ENCODE measurements at places on chromosomes 7 and 10.
A peak's percentile ranks its signal among the peaks of the same experiment; 100 is the strongest.

DNA sequence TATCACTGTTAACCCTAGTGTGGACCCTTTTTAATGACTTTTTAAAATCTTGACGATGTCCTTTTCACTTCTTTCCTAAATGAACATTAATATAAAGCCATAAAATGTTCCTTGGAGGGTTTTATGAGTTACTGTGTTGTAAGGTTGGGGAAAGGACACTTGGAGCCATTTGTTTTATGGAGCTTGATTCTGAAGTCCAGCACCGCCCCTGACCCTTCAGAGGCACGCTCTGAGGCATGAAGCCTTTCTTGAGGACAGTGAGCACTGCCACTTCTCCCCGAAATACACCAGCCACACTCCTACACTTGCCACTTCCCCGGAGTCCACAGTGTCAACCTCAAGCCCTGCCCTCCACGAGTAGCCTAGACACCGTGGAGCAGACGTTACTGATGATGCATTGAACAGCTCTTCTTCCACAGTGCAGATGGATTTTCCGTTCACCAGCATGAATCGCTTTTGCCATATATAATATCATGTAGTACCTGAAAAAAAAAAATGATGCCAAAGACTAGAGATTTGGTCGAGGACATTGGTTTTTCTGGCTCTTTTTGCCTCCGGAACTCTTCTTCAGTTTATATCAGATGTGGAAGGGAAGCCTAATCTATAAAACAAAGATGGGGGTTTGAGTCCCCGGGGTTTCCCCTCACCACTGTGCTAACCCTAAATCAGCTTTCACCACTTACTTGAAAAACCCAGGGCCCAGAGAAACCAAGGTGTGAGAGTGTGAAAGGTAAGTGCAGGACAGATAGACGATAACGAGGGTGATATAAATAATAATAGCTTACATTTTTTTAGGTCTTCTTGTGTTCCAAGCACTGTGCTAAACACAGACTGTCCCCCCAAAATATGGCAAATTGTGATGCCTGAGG lies 652.6 kb upstream of the GALNT17 start:
- DNase-seq, result no peak

- no peak for DNase-seq
Measured at GRCh38 chr7:149109969-149110368, 16.2 kb downstream of the ZNF425 start.

DNA sequence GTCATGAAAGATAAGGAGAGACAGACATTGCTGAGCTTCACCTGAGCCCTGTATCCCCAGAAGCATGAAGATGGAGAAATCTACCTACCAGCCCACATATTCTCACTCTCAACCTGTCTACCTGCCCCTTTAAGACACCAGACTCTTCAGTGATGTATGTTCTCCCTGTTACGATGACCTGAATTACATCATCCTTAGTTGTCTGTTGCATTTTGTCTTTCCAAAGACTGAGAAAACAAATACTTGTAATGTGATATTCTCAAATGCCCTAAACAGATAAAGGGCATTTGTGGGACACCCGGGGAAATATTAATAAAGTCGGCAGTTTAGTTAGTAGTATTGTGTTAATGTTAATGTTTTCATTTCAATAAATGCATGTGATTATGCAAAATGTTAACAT lies 305.8 kb upstream of the IGFBP3 start:
- no peak for DNase-seq

GRCh38 chr10:118873091-118873737 lies 118.4 kb upstream of the CACUL1 start:
- DNase-seq, result no peak

GRCh38 chr10:31709028-31709427 lies 219.6 kb downstream of the ARHGAP12 start:
- DNase-seq, result no peak

DNA sequence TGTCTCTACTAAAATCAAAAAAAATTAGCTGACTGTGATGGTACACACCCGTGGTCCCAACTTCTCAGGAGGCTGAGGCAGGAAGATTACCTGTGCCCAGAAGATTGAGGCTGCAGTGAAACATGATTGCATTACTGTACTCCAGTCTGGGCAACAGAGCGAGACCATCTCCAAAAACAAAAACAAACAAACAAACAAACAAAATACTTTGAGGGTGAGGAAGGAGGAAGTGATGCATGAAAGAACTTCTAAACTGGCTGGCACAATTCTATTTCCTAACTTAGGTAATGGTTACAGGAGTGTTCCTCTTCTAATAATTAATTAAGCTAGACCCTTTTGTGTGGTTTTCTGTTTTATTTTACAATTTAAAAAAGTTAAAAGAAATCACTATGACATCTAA lies 15.5 kb downstream of the WAPL start:
- DNase-seq, result no peak

DNA sequence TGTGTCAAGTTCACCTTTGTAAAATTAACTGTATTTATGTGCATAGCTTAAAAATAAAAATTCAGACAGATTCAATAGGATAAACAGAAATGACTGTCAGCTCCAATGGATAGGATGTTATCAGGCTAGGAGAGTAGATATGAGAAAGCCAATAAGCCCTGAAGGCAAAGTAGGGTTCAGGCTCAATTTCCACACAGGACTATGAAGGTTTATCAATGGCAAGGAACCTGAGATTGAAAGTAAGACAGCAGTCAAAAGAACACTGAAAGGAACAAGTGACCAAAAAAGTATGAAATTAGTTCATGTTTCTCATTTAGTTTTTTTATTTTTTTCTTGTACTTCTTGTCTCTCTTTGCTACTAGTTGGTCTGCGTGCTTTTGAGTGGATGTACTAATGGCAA lies 121.4 kb downstream of the ELMO1 start:
- DNase-seq, result no peak

- no peak for DNase-seq
Measured at GRCh38 chr10:130029209-130029608, 65.1 kb upstream of the EBF3 start.

DNA sequence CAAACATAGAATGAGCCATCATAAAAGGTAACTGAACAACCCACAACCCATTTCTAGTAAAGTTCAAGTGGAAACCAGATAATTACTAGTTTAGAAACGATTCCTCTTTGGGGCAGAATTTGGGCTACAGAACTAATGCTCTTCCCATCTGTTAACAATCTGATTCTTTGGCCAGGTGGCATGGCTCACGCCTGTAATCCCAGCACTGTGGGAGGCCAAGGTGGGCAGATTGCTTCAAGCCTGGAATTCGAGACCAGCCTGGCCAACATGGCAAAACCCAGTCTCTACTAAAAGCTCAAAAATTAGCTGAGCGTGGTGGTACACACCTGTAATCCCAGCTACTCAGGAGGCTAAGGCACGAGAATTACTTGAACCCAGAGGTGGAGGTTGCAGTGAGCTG lies 18.5 kb downstream of the CYP51A1 start:
- DNase-seq, result no peak

DNA sequence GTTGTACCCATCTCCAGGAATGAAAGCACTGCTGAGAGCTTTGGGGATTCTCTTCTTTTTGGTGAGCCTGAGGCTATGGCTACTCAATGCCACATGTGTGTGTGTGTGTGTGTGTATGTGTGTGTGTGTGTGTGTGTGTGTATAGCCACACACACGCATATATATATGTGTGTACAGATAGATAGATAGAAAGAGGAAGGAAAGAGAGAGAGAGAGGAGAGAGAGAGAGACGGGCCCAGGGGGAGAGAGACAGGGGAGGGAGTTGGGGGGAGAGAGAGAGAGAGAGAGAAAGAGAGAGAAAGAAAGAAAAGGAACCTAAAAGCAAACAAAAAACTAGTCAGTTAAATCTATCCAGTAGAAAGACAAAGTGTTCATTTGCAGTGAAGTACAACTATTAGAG lies 8.3 kb downstream of the SLC13A4 start:
- DNase-seq, result no peak

DNA sequence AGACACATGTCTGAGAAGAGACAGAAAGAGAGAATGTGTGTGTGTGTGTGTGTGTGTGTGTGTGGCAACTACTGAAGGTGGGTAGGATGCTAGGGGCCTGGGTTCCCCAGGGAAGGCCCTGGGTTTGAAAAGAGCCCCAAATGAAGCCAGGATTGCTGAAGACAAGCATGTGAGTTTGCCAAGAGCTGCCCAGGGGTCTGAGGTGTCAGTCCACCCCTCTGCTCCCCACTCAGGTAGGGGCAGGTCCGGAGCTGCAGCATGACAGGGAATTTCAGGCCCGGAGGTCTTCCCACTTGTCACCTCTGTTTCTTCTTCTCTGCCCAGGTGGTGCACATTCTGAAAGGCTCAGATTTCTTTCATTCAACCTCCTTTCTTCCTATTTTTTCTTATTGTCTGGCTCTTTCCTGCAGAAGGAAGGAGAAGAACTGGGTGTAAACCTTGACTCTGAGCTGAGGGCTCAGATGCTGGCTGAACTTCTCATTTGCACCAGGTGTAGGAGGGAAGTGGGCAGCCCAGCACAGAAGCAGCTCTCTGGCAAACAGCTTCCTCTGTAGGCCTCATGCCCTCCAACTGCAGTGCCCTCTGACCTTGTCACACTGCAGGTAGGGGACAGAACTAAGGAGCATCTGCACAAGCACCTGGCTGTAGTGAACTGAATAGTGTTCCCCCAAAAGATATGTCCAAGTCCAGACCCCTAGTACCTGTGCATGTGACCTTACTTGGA lies 79.6 kb upstream of the LRRC4 start:
- DNase-seq, result peak; percentile 20

DNA sequence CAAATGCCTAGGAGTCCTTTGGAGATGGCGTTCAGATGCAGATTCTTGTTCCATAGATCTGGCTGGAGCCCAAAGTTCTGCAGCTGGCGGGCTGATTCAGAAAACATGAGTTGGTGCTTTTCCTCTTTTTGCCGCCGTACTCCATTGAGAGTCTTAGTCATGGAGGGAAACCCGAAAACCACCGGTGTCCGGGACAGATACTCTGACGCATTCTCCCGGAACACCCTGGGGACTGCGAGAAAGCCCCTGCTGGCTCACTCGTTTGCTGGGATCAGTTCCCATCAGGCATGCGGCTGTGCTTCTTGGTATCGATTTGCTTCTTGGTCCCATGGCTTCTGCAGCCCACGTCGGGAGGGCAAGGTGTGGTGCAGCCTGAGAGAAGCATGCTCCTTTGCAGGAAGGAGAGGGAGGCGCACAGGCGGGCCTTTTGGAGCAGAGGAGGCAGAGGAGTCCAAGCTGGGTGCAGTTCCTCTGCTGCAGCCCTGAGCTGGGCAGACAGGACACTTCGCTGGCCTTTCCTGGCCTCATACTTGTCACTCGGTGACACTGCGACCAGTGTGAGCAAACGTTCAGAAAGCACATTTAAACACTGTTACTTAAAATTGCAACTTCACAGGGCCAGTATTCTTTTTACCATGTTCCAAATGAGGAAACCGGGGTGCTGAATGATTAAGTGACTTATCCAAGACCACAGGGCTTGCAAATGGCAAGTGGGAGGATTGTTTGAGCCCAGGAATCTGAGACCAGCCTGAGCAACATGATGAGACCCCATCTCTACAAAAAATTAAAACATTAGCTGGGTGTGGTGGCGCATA lies 30.6 kb upstream of the PFKFB3 start:
- DNase-seq, result peak; percentile 51

DNA sequence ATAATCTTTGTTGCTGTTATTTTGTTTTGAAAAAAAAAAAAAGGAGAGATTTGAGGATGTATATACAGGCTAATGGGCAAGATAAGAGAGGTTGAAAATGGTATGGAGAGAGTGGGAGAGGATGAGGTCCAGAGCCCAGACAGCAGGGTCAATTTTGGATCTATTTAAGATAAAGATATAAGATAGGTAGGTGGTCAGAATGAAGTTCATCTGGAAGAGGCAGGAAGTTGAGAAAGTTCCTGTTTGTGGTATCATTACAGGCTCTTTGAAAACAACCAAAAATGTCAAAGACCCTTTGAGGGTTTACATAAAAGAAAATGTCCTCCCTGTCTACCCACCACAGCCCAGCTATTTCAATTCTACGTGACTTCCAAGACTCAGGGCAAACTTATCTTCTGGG lies 7.5 kb downstream of the CEP41 start:
- no peak for DNase-seq

- no peak for DNase-seq
Measured at GRCh38 chr10:44769450-44769849, 141.7 kb upstream of the TMEM72 start.

- DNase-seq, result no peak
Measured at GRCh38 chr10:49154641-49155040, 20.8 kb upstream of the FAM170B start.

DNA sequence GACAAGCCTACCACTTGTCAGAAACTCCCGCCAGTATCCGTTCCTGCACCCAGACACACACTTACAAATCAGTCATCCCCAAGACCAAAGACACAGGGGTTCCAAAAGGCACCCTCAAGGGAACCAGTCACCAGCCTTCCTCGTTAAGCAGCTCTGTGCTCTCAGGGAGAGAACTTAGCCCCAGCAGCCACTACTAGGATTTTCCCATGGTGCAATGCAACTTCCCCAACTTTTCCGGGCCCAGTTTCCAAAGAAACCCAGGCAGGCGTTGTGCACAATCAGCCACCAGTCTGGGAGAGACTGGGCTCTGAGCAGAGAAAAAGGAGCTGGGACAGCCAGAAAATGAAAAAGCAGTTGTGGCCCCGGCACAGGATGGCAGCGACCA lies 1.2 kb downstream of the DLG5 start:
- no peak for DNase-seq

- DNase-seq, result no peak
Measured at GRCh38 chr10:129772468-129773358, 191.4 kb downstream of the EBF3 start.

- DNase-seq, result peak; percentile 79
Measured at GRCh38 chr7:150368884-150369747, 494 bp downstream of the REPIN1 start.

GRCh38 chr10:70693619-70694335 lies 21.5 kb downstream of the ADAMTS14 start:
- DNase-seq, result no peak

DNA sequence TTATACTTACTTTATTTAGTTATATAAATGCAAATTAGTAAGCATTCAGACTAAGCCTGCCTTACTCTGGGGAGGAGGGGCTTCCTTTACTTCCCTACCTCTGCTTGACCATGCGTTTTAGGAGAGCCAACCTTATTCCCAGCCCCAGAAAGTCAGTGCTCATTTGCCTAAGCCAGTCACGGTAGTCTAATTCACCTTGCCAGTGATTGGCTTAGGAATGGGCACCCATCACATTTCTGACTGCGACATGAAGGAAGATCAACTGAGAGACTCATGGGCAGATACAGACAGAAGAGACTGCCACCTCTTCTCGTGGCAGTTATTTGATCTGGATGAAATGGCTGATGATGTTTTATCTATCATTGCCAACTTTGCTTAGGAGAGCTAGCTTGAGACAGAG lies 29.5 kb downstream of the RPA3 start:
- no peak for DNase-seq

DNA sequence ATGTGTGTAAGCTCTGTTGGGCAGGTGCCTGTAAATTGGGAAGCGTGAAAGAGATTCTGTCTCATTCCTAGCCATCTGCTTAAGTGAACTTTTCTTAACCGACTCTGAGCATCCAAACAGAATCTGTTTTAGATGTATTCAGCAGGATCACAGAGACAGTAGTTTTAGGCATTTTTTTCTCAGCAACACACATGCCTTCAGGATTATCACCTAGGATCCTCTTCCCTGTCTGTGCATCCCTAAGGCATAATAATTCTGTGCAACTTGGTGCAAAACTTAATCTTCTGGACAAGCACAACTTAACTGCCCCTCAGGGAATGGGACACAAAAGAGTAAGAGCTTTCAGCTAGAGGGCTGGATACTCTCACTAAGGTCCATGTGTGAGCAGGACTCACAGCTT lies 284.8 kb downstream of the C7orf25 start:
- DNase-seq, result no peak

GRCh38 chr7:45812946-45813345 lies 59.9 kb downstream of the CCDC201 start:
- DNase-seq, result no peak

- no peak for DNase-seq
Measured at GRCh38 chr10:110252151-110252550, 44.7 kb downstream of the MXI1 start.
